Tibial nerve (tissue), 4 donors: ENCODE measurements at places on chromosomes 2 and 18. TPM values are rescaled to one million over a fixed set of nuclear protein-coding genes. Genes with fewer than 3 reads are reported as not detected.

The NDUFV2 gene
- 78.3 TPM for total RNA-seq

The ACKR3 gene
- total RNA-seq: 57.6 TPM

DNA sequence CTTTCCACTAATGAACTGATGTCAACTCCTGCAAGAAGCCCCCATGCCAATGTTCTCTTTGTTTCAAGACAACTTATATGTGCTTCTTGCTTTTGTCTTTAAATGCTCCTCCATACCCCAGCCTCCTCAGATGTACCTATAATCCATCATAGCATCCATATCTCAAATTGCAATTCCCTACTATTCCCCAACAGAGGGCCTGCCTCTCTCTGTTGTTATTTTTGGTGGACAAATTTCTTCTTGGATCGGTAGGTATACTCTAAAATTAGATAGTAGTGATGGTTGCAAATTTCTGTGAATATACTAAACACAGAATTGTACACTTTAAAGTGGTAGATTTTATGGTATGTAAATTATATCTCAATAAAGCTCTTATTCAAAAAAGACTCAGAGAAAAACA, 820.1 kb downstream of the METTL4 start:
- H3K27ac ChIP-seq: no peak overlapping the region
- no peak overlapping the region for H3K4me3 ChIP-seq
- no peaks in the 10 kb centered on the region for H3K4me1 ChIP-seq
- no peaks in the 10 kb centered on the region for H3K36me3 ChIP-seq
- DNase-seq: no peak

DNA sequence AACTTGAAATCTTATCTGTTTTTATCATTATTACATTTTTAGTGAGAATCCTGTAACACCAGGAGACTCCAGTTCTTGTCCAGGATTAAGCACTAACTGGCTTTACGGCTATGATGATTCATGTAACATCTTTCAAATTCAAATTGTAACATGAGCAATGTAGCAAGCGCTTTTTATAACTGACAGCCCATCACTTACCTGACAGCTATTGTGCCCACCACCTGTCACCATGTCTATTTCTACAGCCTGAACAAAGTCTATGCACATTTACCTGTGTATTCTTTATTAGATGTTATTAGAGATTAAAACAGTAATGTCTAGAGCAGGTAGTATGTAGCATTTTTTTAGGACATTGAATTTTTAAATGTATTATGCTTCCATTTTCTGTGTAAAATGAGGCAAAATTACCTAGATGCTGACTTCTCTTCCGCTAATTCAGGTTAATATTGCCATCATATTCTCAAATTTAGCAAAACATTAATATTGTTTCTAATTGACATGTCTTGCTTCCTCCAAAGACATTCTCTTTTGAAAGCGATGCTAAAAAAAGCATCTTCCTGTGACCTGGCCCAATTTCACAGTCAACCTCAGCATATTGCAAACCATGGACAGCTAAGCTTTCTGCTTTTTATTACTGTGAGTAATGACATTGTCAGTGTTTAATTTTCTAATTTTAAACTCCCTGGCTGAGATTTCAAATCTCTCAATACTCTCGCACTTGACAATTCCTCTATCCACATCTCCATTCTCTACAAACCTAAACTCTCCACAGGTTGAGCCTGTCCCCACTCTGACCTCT, 37.8 kb downstream of the RIT2 start:
- no peaks in the 10 kb centered on the region for H3K36me3 ChIP-seq
- DNase-seq: no peak
- H3K4me1 ChIP-seq: no peaks in the 10 kb centered on the region
- no peak overlapping the region for H3K27ac ChIP-seq
